ENCODE measurements at places on chromosomes 7 and 10. TPM values are rescaled to one million over a fixed set of nuclear protein-coding genes. Genes with fewer than 3 reads are reported as not detected.

DNA sequence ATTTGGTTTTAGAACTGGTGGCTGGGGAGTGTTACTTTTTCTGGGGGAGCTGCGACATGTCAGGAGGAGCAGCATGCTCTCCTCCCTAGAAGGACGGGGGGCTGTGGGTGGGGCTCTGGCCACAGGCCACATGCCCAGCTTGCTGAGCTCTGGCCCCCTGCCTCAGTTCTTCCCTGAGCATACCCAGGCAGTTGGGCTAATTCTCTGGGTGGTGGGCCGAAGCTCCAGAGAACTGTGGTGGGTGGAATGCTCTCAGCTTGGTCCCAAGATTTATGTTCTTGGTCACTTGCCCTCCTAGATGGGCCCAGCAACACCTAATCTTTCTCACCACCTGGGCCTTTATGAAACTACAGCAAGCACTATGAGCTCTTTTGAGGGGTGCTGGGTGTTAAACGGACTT lies 5.1 kb upstream of the ZNF775 start:
- no peak for DNase-seq

GBX1 gene
- not detected for polyA plus RNA-seq

DNA sequence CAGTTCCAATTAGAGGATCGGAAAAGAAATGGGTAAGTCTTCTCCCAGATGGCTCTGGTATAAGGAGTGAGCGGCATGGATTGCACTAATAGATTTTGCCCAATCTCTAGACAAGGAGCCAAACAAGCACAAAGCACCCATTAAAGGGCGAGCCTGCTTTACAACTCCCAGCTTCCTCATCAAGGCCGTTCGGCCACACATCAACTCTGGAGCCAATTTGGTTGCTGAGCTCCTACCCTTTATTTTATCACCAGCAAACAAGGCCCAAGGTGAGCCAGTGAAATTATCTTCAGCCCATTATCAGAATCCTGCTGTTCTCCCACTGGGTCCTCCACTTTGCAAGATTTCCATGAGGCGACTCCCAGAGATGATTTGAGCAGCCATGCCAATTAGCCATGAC lies 292.2 kb upstream of the NPVF start:
- no peak for DNase-seq

ITPRID1 gene
- polyA plus RNA-seq: not detected

ENTPD7 gene
- polyA plus RNA-seq: 19.5 TPM

DNA sequence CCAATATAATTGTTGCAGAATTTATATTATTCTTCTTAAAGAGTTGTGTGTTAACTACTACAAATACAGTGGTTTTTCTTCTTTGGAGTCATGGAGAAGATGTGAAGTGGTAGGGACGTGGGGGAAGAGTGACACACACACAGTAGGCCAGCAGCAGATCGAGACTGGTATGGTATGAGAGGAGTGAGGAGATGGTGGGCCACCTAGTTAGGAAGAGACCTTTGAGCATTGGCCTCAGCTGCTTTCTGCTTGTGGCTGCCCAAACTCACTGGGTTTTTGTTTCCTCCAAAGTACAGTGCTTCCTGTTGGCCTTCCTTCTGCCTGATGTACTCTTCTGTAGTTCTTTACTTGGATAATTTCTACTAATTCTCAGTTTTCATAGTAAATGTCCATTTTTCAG lies 14.6 kb downstream of the VCL start:
- DNase-seq: no peak

DNA sequence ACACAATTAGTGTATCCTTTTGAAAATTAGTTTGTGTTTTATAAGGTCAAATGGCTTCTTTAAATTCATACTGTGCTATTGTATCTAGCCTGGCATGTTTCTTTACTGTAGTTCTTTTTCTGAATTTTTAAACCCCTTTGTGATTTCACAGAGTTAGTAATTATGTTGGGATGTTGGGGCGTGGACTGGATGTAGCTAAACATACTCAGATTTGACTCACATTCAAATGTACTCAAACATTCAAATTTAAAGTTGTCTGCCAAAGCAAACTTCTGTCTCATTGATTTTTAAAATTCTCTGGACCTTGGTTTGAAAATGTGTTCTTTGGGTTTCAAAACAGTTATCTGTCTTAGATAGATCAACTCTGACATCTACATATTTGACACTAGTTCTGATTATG lies 7.2 kb upstream of the NRP1 start:
- no peak for DNase-seq

NUTM2A gene
- 1.3 TPM for polyA plus RNA-seq

DNA sequence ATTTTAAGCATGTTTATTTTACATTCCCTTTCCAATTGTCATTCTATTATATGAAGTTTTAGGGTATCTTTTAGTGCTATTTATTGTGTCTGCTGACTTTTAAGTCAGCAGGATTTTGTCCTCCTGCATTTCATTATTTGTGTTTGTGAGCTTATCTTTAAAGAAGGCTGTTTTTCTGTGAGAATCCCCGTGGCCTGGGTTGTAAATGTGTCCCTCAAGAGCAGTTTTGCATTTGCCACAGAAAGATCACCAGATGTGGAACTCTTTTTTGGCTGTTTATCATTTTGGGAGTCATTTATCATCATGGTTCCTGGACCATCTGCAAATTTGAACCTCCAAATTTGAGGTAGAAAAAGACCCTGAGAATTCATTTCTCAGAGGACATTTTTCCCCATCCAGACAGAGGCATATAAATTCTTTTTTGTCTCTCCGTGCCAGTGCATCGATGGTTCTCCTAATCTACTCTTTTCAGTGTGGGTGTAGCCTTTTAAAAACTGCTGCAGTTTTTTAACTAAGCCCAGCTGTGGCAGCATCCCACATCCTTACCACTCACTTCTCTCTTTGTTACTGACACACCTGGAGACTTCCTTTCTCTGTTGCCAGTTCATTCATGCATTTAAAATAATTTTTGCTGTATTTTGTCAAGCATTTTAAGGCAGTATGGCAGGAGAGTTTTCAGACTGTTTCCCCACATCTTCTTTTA lies 20.1 kb upstream of the MTURN start:
- no peak for DNase-seq

- no peak for DNase-seq
These were observed 14.3 kb downstream of the HKDC1 start for GRCh38 chr10:69234447-69234846.

DNA sequence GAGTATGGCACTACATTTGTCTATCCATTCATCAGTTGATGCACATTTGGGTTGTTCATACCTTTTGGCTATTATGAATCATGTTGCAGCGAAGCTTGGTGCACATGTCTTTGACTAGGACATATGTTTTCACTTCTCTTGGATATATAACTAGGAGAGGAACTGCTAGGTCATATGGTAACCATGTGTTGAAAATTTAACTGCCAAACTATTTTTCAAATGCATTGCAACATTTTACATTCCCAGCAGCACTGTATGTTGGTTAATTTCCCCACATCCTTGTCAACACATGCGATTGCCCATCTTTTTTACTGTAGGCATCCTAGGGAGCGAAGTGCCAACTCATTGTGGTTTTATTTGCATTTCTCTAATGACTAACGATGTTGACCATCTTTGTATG lies 183.4 kb downstream of the PRKCQ start:
- DNase-seq: no peak

- no peak for DNase-seq
These were observed 166.5 kb downstream of the COL28A1 start for GRCh38 chr7:7369134-7369533.

VPS26A gene
- polyA plus RNA-seq: 101 TPM

DNA sequence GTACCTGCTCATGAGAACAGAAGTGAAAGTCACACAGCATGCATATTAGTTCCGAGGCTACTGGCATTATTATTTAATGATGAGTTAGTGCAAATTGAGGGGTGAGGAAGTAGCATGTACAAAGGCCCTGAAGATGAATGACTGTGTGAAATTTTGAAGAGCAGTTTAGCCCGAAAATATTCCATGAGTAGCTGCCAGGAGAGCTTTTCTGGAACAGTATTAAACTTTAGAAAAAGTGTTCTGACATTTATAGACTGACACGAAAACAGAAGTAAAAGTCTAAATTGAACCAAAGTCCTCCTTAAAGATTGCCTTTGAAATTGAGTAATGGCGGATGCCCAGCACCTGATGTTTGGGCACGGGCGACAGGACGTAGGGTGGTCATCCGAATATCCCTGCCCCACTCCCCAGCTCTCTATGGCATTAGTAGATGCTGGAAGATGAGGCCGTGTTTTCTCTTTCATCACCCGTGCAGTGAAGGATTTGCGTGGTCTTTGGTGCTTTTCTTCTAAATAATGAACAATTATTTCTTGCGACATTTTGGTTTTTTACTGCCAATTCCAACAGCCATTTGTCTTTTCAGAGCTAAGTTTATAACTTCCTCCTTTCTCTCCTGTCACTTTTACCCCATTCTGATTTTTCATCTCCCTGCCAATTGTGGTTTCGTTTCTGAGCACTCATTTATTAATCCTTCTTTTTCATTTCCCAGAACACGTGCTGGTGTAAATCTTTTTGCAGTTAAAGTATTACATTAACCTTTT lies 192.6 kb downstream of the MGMT start:
- no peak for DNase-seq

- DNase-seq: no peak
These were observed 222.5 kb upstream of the TCERG1L start for GRCh38 chr10:131533846-131534526.

- DNase-seq: no peak
These were observed 146.1 kb upstream of the FRMD4A start for GRCh38 chr10:14476641-14477407.

PNLIPRP1 gene
- 0.23 TPM for polyA plus RNA-seq

DNA sequence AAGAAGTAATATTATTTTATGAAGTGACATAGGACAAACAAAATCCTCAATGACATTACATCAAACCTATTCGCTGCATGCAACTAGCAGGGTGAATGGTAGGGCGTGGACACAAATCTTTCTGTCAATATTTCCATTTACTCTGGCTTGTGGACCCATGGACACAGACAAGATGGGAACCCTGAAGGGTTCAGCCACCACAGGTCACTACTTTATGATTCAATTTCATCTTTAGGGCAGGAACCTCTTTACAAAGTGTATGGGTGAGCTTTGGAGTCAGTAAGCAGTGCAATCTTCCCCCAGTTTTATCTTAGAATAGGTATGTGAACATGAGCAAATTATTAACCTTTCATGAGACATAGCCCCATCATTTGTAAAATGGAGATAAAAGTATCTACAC lies 982.4 kb upstream of the LRRTM3 start:
- no peak for DNase-seq

CLEC2L gene
- 1.0 TPM for polyA plus RNA-seq

GRCh38 chr7:2042650-2043049 lies 190.1 kb downstream of the MAD1L1 start:
- DNase-seq: no peak

DNA sequence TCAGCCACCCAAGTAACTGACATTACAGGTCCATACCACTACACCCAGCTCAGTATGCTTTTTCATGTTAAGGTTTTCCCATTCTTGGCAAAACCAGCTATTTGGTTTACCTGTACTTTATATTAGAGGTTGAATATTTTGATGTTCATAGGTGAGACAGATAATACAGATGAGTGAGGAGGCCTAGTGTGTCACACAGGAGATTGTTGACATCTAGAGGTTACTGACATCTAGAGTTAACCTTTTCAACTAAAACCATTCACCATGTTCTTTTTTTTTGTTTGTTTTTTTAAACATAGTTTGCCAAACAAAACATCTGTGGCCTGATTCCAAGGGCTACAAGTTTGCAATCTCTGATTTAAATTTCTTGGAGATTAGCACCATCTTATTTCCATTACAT lies 8.0 kb downstream of the GHITM start:
- no peak for DNase-seq

SYT15 gene
- 8.2 TPM for polyA plus RNA-seq

DNA sequence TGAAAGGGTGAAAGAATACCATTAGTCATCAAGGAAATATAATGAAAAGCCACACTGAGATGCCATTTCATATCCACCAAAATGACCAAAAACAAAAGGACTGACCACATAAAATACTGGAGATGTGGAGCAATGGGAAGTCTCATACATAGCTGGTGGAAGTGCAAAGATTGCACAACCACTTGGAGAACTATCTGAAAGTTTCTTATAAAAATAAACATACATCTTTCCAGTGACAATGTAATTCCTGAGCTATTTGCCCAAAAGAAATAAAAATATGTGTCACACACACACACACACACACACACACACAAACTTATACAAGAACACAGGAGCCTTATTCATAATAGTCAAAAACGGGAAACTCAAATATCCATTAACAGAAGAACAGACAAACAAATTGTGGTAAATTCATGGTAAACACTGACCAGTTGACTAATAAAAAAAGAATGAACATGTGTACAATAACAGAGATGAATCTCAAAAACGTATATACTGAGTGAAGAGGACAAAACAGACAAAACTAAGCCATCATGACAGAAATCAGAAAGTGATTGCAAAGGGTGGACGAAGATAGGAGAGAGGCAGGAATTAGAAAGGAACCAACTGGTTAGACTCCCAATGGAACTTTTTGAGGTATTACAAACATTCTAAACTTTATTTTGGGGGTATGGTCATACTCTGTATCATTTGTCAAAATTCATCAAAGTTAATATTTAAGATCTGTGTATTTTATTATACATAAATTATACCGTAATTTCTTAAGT lies 21.5 kb downstream of the WASL start:
- DNase-seq: no peak

NUDT13 gene
- polyA plus RNA-seq: 5.1 TPM

USP54 gene
- 45.7 TPM for polyA plus RNA-seq

EIF5AL1 gene
- polyA plus RNA-seq: 0.70 TPM

GRCh38 chr10:28328346-28328745 lies 25.5 kb upstream of the MPP7 start:
- no peak for DNase-seq

- DNase-seq: no peak
These were observed 485.3 kb upstream of the ADARB2 start for GRCh38 chr10:2222631-2223030.

DNA sequence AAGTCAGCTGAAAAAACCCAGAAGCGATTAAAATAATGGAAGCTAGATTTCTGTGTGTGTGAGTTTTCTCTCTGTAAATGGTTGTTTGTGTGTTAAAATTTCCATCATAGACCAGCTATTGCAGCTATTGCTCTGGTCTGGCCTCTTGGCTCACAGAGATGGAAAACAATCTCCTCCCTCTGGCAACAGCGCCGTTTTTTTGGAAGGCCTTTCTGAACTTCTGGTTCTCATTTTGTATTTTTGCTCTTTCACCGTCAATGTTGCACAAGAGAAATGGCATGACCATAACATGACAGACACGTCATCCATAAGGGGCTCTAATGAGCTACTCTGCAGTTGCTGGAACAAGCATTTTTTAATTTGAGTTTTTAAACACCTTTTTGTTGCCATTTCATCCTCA lies 91.0 kb downstream of the CUBN start:
- DNase-seq: no peak

DNA sequence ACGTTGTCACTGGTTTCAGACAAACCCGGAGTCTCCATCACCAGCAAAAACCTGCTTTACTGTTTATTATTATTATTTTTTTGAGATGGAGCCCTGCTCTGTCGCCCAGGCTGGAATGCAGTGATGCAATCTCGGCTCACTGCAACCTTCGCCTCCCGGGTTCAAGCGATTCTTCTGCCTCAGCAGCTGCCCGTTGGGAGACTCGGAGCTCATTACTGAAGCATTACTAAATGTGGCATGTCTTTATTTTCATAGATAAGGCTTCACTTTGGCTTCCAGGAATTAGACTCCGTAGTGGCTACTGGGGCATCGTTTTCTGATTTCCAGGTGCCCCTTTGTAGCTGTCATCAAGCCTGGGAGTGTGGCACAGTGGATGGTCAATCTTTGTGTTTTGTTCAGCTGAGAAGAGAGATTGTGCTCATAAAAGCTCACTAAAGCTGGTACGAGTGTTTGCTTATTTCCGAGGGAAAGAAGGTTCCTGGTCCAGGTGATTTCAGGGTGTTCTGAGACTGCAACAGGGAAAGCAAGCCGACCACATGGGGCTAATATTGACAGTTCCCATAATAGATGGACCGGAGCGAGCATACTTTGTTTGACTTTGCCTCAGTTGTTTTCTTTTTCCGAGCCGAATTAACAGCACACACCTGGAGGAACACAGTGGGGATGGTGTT lies 163.1 kb downstream of the CAMK1D start:
- no peak for DNase-seq
